SJSA1 (cell line): ENCODE measurements at places on chromosomes 2 and 18. TPM values are rescaled to one million over a fixed set of nuclear protein-coding genes. Genes with fewer than 3 reads are reported as not detected.

The RAPGEF4 gene
- 0.13 and 0.47 TPM in 2 replicates for total RNA-seq

The MYO7B gene
- total RNA-seq, result 1.2 and 1.8 TPM in 2 replicates

GRCh38 chr2:195489101-195489500 is 167.9 kb upstream of the SLC39A10 start:
- H3K27me3 ChIP-seq, result no peaks in the 10 kb centered on the region
- no peak overlapping the region for H3K4me3 ChIP-seq
- H3K36me3 ChIP-seq, result no peaks in the 10 kb centered on the region
- peaks cover 17% of the 10 kb centered on the region for H3K4me1 ChIP-seq

The STON1 gene
- 7.8 and 8.8 TPM in 2 replicates for total RNA-seq

DNA sequence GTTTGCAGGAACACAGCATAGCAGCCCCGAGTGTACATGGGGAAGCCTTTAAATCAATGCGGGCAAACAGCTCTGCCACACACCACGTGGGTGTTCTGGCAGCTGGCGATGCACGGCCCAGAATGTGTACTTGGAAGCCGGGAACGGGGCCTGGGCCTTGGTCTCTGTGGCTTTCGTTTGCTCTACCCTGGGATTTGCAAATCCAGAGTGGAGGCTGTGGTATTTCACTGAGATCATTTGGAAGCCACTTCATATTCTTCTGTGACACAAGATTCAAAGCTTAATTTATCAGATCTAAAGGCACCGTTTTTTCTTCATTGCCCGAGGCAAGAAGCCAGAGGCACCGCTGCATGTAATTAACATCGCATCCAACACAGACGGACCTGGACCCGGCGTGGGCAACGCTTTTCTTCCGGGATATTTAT is 246.3 kb upstream of the MYT1L start:
- no peak overlapping the region for H3K4me3 ChIP-seq
- no peaks in the 10 kb centered on the region for H3K4me1 ChIP-seq
- no peak overlapping the region for H3K27ac ChIP-seq

The FNDC4 gene
- total RNA-seq, result 2.2 and 3.9 TPM in 2 replicates

DNA sequence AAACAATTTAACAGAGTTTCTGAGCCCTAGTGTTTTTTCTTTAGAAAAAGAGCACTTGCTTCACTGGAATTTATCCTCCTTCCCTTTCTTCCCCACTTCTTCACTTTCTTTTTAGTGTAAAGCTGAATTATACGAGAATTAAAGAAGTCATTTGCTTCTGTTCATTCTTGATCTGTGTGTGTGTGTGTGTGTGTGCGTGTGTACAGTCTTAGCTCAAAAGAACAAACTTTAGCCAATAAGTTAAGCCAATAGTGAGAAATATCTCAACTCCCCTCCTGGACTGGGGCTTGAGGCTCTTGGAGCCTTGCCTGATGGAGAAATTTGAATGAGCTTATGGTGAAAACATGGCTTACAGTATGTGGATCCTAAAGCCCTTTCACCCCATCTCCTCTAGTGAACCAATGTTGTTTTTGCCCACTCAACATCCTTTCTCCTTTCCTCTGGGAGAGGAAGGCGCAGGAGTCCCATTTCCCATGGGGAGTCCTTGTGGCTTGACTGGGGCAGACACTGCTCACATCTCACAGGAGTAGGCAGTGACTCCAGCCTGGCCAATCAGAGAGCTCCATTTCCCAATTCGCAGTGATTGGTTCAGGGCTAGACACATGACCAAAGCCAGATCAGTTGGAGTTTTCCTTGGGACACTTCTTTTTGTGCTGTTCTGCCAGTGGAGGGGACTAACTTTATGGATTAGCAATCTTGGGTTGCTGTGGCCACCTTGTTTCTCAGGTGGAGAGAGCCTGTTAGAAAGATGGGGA is 16.3 kb upstream of the MYO3B start:
- H3K27ac ChIP-seq, result no peak overlapping the region
- H3K36me3 ChIP-seq, result no peaks in the 10 kb centered on the region
- no peaks in the 10 kb centered on the region for H3K27me3 ChIP-seq

DNA sequence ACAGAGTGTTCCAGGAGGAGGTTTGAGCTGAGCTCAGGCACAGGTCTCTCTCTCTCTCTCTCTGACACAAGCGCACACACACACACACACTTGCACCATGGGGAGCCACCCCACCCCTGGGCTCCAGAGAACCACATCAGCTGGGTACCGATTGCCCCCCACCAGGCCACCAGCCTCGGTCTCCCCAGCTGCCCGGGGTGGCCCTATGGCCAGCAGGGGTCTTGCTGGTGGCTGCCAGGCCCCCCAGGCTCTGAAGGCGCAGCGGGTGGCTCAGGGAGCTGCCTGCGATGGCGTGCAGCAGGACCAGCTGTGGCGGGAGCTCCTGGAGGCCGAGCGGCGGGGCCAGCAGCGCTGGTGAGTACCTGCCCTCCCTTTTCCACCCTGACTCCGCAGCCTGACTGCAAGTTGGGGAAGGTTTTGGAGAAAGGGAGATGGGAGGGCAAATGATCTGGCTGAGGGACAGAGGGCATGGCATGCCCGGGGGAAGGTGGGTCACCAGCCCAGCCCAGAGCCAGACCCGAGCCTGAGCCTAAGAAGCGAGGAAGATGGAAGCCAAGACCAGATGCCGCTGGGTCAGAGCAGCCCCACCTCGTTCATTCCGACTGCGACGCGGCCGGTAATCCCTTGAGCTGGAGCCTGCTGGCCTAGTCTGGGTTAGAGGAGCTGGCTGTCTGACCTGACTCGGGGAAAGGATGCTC is 21.9 kb upstream of the SLC66A3 start:
- no peak for DNase-seq
- no peaks in the 10 kb centered on the region for H3K27me3 ChIP-seq
- H3K4me3 ChIP-seq, result peak overlapping the region; percentile 35
- H3K4me1 ChIP-seq, result peaks cover 10% of the 10 kb centered on the region

The REG3G gene
- not detected in 2 replicates for total RNA-seq

GRCh38 chr2:86370579-86370978 is 33.2 kb upstream of the REEP1 start:
- no peaks in the 10 kb centered on the region for H3K27me3 ChIP-seq
- H3K4me3 ChIP-seq, result no peak overlapping the region
- no peaks in the 10 kb centered on the region for H3K4me1 ChIP-seq
- no peak for DNase-seq
- no peak overlapping the region for H3K27ac ChIP-seq

GRCh38 chr2:31203916-31204315 is 13.4 kb downstream of the CAPN14 start:
- H3K36me3 ChIP-seq, result no peaks in the 10 kb centered on the region
- no peaks in the 10 kb centered on the region for H3K4me1 ChIP-seq
- no peak overlapping the region for H3K4me3 ChIP-seq
- DNase-seq, result no peak

- H3K27ac ChIP-seq, result no peak overlapping the region
- no peaks in the 10 kb centered on the region for H3K27me3 ChIP-seq
- H3K4me3 ChIP-seq, result no peak overlapping the region
- H3K36me3 ChIP-seq, result no peaks in the 10 kb centered on the region
- no peak for DNase-seq
Measured at GRCh38 chr2:217195658-217196446, 336.0 kb upstream of the TNP1 start.

The CD8B2 gene
- not detected in 2 replicates for total RNA-seq

GRCh38 chr18:42157420-42157819 is 202.4 kb downstream of the PIK3C3 start:
- DNase-seq, result no peak
- no peak overlapping the region for H3K27ac ChIP-seq
- H3K4me1 ChIP-seq, result no peaks in the 10 kb centered on the region
- H3K27me3 ChIP-seq, result no peaks in the 10 kb centered on the region

The CRYGD gene
- total RNA-seq, result not detected in 2 replicates

- no peaks in the 10 kb centered on the region for H3K27me3 ChIP-seq
- H3K4me1 ChIP-seq, result peaks cover 2% of the 10 kb centered on the region
- DNase-seq, result no peak
- H3K27ac ChIP-seq, result no peak overlapping the region
- H3K4me3 ChIP-seq, result no peak overlapping the region
Measured at GRCh38 chr18:48335829-48336228, 73.4 kb downstream of the ZBTB7C start.

DNA sequence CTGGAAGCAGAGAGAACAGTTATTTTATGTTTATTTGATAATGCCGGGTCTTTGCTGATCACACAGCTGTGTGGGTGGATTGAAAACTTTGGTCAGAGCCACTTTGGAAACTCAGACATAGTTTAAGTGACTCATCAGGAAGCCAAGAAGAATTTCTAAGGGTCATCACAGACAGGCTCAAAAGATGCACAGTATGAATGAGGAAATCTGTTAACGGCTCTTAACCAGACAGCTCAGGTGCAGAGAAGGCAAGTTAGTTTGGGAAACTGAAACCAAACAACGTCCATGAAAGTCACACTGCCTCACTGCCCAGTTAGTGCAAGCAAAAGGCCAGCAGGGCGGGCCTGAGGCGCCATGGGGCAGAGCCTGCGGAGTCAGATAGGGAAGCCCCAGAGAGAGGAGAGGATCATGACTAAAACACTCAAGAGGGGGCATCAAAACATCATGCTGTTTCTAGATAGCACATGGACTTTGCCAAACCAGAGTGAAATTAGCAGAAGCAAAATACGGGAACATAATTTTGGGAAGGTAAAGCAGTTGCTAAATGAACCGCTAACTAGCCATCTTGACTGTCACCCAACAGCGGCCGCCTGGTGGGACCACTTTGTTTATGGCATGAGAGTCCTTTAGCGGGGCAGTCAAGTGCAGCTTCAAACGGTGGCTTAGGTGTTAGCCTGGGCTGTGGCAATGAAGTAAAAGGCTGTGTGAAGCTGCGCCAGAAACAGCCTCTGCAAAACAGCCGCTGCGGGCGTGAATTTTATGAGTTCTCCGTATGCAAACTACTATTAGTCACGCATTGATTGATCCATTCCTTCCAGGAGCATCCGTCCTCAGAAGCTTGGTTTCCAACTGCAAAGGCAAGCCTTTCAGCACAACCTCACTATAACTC is 101.2 kb downstream of the KCTD18 start:
- no peaks in the 10 kb centered on the region for H3K27me3 ChIP-seq
- H3K36me3 ChIP-seq, result peaks cover 24% of the 10 kb centered on the region
- H3K27ac ChIP-seq, result peak overlapping the region; percentile 95
- peaks cover 65% of the 10 kb centered on the region for H3K4me1 ChIP-seq
- peak; percentile 84 for DNase-seq

GRCh38 chr2:222887124-222887523 is 26.3 kb downstream of the ACSL3 start:
- no peak overlapping the region for H3K4me3 ChIP-seq
- no peaks in the 10 kb centered on the region for H3K27me3 ChIP-seq
- peaks cover 9% of the 10 kb centered on the region; the same call in 1 of the 2 replicates for H3K36me3 ChIP-seq
- DNase-seq, result no peak

The EFEMP1 gene
- 283 and 287 TPM in 2 replicates for total RNA-seq

DNA sequence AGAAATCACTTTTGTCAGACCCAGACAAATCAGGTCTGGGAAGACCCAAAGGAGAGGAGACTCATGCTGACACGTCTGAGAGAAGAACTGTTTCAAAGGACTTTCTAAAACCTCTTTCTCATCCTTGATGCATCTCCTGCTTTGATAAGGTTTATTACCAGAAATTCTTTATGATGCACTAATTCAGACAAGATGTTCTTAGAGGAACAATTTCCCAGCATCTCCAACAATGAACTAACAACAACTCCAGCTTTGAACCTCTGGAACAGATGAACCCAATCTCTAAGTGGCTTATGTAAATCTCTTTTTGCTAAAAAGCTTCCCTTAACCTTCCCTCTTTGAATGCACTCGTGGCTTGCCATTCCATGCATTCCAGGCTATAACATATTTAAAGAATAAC is 15.9 kb upstream of the SERPINB11 start:
- H3K27me3 ChIP-seq, result no peaks in the 10 kb centered on the region
- no peaks in the 10 kb centered on the region for H3K4me1 ChIP-seq
- H3K36me3 ChIP-seq, result no peaks in the 10 kb centered on the region
- DNase-seq, result no peak
- no peak overlapping the region for H3K4me3 ChIP-seq

The LAPTM4A gene
- total RNA-seq, result 161 and 214 TPM in 2 replicates

DNA sequence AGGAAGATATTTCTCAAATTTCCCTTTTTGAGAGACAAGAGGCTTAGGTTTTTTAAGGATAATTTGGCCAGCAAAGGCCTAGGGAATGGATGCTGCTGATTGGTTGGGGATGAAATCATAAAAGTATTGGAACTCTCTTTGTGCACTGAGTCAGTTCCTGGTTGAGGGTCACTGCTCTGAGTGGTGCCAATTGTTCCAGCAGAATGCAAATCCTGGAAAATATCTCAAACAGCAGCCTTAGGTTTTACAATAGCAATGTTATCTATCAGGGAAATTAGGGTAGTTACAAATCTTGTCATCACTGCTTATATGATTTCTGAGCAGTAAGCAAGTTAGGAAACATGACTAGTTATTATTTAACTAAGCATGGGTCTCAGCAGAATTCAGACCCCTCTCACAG is 96.2 kb downstream of the RAD51AP2 start:
- H3K4me1 ChIP-seq, result peaks cover 6% of the 10 kb centered on the region
- H3K27ac ChIP-seq, result no peak overlapping the region
- no peaks in the 10 kb centered on the region for H3K36me3 ChIP-seq
- no peak overlapping the region for H3K4me3 ChIP-seq
- DNase-seq, result no peak

The STK25 gene
- 316 and 470 TPM in 2 replicates for total RNA-seq

The G6PC2 gene
- total RNA-seq, result not detected in 2 replicates

GRCh38 chr2:127596311-127597045 is 49.5 kb upstream of the GPR17 start:
- no peak overlapping the region for H3K27ac ChIP-seq
- H3K4me1 ChIP-seq, result peaks cover 19% of the 10 kb centered on the region
- H3K4me3 ChIP-seq, result no peak overlapping the region
- no peaks in the 10 kb centered on the region for H3K27me3 ChIP-seq
- H3K36me3 ChIP-seq, result no peaks in the 10 kb centered on the region

The MAL gene
- total RNA-seq, result not detected in 2 replicates

- no peaks in the 10 kb centered on the region; the same call in 1 of the 2 replicates for H3K27me3 ChIP-seq
- H3K27ac ChIP-seq, result no peak overlapping the region
- DNase-seq, result no peak
- no peaks in the 10 kb centered on the region for H3K36me3 ChIP-seq
- H3K4me3 ChIP-seq, result no peak overlapping the region
Measured at GRCh38 chr2:212607080-212607479, 68.5 kb upstream of the ERBB4 start.
